Muscle of back (tissue), 13 donors: ENCODE measurements at places on chromosomes 2 and 18. TPM values are rescaled to one million over a fixed set of nuclear protein-coding genes. Genes with fewer than 3 reads are reported as not detected.

Gene GLI2
- polyA plus RNA-seq = 8.1 TPM

DNA sequence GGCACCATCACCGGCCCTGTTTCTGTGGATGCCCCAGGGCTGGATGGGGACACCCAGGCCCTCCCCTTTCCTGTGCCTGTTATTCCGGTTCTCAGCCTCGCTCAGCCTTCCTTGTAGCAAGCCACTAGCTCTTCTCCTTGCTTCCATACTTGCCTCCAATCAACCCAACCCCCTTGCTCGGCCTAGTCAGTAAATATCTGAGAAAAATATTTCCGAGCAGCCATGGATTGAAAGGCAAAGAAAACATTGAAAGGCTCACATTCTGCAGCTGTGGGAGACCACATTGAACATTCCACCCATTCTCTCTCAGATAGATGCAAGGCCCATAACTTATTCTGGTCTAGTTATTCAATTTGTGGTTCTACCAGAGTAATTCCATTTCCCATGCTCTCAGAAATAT is 114.9 kb downstream of the SPP2 start:
- peak; percentile 84 for DNase-seq

Gene KYNU
- 0.81 TPM for polyA plus RNA-seq

Gene LCLAT1
- 10.9 TPM for polyA plus RNA-seq
